Right ventricle myocardium superior (tissue), 1 donor: ENCODE measurements at places on chromosomes 1 and 21. TPM values are rescaled to one million over a fixed set of nuclear protein-coding genes. Genes with fewer than 3 reads are reported as not detected.

Gene LCE1A
- total RNA-seq, result not detected

Gene FAM151A
- total RNA-seq, result 2.1 TPM

Gene FAM110D
- 4.0 TPM for total RNA-seq

Gene ATP1A2
- 210 TPM for total RNA-seq

Gene OR6K6
- total RNA-seq, result not detected

Gene KRTAP21-2
- not detected for total RNA-seq

Gene CHIA
- total RNA-seq, result not detected

Gene TIAM1
- 2.9 TPM for total RNA-seq

Gene KRTAP19-3
- not detected for total RNA-seq

Gene NPR1
- 10.0 TPM for total RNA-seq
